ENCODE measurements at places on chromosomes 2 and 18. TPM values are rescaled to one million over a fixed set of nuclear protein-coding genes. Genes with fewer than 3 reads are reported as not detected.
A peak's percentile ranks its signal among the peaks of the same experiment; 100 is the strongest.

GRCh38 chr2:20351555-20352229, 1.0 kb upstream of the PUM2 start:
- no peaks in the 10 kb centered on the region for H3K27me3 ChIP-seq
- no peaks in the 10 kb centered on the region for H3K36me3 ChIP-seq
- H3K4me1 ChIP-seq: peaks cover 41% of the 10 kb centered on the region
- no peak for DNase-seq
- H3K4me3 ChIP-seq: peak overlapping the region; percentile 86

- no peak overlapping the region for H3K4me3 ChIP-seq
- H3K27me3 ChIP-seq: no peaks in the 10 kb centered on the region
- H3K27ac ChIP-seq: no peak overlapping the region
- peaks cover 4% of the 10 kb centered on the region for H3K36me3 ChIP-seq
- no peak for DNase-seq
Observed at GRCh38 chr2:54964816-54965215, 85.4 kb downstream of the RTN4 start.

DNA sequence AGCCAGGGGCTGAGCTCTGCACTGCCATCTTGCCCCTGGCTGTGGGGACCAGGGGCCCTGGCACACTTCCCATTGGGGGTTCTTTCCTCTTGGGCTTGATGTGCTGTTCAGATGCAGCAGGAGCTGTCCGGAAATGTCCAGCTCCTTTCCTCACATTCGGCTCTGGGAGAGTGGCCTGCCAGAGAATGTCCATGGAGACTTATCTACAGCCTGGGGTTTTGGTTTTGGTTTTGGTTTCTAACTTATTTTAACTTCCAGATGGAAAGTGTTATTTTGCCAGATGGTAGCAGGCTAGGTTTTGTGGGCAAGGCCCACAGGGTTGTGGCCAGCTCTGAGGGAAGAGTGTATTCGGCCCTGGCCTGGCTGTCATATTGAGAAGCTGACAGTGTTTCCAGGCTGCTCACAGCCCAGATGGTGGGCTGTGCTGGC, 177.3 kb downstream of the ANKRD30B start:
- no peaks in the 10 kb centered on the region for H3K36me3 ChIP-seq
- DNase-seq: no peak
- H3K4me3 ChIP-seq: no peak overlapping the region
- H3K27me3 ChIP-seq: no peaks in the 10 kb centered on the region
- no peak overlapping the region for H3K27ac ChIP-seq

The REG1A gene
- total RNA-seq: not detected

The ACVR1C gene
- 9.4 TPM for total RNA-seq

GRCh38 chr2:215727507-215728503, 285.5 kb downstream of the MREG start:
- H3K4me3 ChIP-seq: no peak overlapping the region
- H3K27ac ChIP-seq: no peak overlapping the region
- DNase-seq: no peak
- H3K4me1 ChIP-seq: no peaks in the 10 kb centered on the region

DNA sequence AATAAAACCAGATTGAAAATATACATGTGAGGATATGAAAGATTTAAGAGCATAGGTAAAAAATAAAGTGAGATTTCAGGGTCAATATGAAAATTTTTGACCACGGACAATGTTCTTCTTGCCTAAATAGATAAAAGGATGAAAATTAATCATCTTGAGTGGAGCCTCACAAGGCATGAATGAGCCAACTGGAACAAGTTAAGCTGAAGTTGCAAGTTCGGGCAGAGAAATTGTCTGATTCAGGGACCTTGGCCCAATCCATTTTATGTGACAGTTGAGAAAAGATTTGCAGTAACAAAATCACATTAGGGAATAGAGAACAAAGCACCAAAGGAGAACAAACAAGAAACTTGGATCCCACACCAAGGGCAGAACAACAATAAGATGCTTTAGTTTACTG, 305.3 kb downstream of the TMX3 start:
- H3K36me3 ChIP-seq: no peaks in the 10 kb centered on the region
- H3K4me3 ChIP-seq: no peak overlapping the region
- no peak for DNase-seq
- H3K4me1 ChIP-seq: no peaks in the 10 kb centered on the region
- no peak overlapping the region for H3K27ac ChIP-seq

DNA sequence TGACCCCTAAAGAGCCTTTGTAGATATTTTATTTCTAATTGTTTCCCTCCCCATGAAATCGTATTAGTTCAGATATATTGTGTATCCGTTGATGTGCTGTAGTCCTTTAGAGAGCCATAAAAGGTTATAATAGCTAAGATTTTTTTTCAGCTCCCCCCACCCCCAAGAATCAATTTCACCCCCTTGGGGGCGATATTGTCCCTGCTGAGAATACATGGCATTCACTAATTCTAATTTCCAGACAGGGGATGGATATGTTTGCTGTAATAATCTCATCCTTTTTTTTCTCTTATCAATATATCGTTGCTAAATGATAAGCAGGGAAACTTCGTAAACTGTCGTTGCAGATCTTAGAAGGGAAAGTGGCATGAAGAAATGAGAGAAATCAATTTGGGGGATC, 530.7 kb downstream of the TMEM182 start:
- no peak for DNase-seq
- no peaks in the 10 kb centered on the region for H3K4me1 ChIP-seq
- H3K36me3 ChIP-seq: no peaks in the 10 kb centered on the region
- H3K4me3 ChIP-seq: no peak overlapping the region

- no peak for DNase-seq
- no peaks in the 10 kb centered on the region for H3K27me3 ChIP-seq
- no peaks in the 10 kb centered on the region for H3K36me3 ChIP-seq
- H3K27ac ChIP-seq: no peak overlapping the region
- no peaks in the 10 kb centered on the region for H3K4me1 ChIP-seq
Observed at GRCh38 chr18:56436651-56437050, 201.7 kb downstream of the TXNL1 start.
